ENCODE measurements at places on chromosomes 1 and 21.

- DNase-seq: no peak
Measured at GRCh38 chr1:58539553-58539952, 7.0 kb downstream of the OMA1 start.

DNA sequence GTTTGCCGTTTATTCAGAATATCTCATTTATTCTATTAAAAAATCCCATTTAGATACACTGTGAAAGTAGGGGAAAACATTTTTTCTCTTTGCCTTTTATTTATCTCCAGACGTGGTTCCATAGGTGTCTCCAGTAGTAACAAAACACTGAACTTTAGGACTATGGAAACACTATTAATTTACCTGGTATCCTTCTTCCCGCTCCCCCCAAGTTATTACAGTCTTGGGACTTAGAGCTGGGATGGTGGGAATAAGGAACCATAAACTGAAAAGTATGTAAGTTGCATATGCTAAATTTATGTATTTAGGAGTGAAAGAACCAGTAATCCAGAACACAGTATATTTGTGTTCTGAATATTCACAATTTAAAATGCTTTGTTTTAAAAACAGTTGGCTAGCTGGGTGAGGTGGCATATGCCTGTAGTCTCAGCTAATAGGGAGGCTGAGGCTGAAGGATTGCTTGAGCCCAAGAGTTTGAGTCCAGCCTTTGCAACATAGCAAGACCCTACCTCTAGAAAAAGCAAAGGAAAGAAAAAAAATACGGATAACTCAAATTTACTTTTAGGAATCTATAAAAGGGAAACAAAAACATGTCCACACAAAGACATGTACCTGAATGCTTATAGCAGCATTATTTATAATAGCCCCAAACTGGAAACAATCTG lies 3.1 kb downstream of the DNAJB4 start:
- no peak for DNase-seq

- DNase-seq: no peak
Measured at GRCh38 chr1:97758541-97759057, 162.2 kb downstream of the DPYD start.

DNA sequence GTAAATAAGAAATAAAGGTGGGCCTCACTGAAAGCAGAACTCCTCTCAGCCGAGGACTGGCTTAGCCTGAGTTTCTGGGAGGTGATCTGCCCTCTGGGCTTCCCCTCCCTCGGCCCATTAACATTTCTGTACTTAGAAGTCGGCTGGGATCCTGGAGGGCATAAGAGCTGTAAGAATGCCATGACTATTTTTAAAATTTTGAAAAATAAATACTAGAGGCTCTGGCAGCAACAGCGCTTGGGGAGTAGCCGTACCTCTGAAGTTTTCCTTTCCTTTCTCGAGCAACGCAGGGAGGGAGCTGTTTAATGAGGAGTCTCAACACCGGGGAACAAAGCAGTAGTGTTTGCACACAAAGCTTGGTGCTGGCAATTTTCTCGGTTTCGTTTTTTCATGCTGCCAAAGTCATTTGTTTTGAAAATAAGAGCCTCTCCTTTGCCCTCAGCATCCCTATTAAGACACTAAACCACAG lies 498.7 kb downstream of the SMYD3 start:
- no peak for DNase-seq

GRCh38 chr1:197917805-197918651 lies 856 bp downstream of the LHX9 start:
- DNase-seq: no peak

- DNase-seq: peak; percentile 40
Measured at GRCh38 chr1:21781815-21782348, 1.1 kb downstream of the USP48 start.

GRCh38 chr1:54800899-54801759 lies at the start of gene TTC22:
Gene TTC22 (minus strand): TSS chr1:54801323. CDS start chr1:54801163, 160 bp downstream.
- peak; percentile 87 for DNase-seq

DNA sequence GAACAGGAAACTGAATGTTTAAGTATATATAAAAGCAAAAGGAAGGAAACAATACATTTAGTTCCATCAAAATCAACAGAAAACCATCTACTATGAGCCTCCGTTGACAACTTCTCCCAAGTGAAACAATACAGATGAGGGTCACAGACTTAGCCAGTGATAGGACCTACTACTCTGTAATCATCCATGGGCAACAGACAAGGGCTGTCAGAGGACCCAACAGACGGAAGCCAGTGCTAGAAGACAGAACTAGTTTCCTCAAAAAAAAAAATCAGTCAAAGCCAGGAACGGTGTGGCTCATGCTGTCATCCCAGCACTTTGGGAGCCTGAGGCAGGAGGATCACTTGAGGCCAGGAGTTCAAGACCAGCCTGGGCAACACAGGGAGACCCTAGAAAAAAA lies 20.6 kb downstream of the RERE start:
- no peak for DNase-seq

- no peak for DNase-seq
Measured at GRCh38 chr1:16014509-16015482, 3.0 kb downstream of the HSPB7 start.

GRCh38 chr1:170239445-170239844 lies 93.7 kb downstream of the NTMT2 start:
- DNase-seq: no peak

GRCh38 chr1:1155258-1155657 lies 18.4 kb upstream of the TTLL10 start:
- DNase-seq: no peak

DNA sequence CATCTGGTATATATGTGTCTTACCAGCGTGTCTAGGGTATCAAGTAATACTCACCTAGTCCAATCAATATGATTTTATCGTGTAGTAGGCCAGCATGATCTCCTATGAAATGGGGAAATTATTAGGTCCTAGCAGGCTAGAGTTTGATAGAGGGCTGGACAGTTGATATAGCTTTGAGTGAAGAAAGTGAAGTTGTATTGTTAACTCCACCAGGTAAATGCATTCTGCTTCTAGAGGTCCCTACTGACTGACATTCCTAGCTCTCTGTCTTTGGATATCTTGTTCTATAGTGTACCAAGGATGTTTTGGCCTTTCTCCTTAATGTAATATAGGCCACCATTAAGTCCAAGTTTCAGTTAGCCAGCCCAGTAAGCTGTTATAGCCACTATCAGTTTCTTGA lies 97.4 kb downstream of the EBNA1BP2 start:
- DNase-seq: no peak

- DNase-seq: no peak
Measured at GRCh38 chr1:72432645-72433267, 150.4 kb upstream of the NEGR1 start.

DNA sequence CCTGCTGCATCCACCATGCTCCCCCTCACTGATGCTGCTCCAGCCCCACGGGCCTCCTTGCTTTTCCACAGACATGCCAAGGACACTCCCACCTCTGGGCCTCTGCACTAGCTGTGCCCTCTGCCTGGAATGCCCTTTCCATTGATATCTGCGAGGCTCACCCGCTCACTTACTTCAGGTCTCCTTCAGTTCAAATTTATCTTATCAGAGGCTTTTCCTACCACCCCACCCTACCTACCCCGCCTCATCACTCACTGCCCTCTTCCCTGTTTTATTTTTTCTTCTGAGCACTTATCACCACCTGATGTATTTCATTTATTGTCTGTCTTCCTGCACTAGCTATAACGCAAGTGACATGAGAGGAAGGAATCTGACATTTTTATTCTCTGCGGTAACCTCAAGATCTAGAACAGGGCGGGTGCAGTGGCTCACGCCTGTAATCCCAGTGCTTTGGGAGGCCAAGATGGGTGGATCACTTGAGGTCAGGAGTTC lies 7.0 kb downstream of the HSPG2 start:
- DNase-seq: no peak

DNA sequence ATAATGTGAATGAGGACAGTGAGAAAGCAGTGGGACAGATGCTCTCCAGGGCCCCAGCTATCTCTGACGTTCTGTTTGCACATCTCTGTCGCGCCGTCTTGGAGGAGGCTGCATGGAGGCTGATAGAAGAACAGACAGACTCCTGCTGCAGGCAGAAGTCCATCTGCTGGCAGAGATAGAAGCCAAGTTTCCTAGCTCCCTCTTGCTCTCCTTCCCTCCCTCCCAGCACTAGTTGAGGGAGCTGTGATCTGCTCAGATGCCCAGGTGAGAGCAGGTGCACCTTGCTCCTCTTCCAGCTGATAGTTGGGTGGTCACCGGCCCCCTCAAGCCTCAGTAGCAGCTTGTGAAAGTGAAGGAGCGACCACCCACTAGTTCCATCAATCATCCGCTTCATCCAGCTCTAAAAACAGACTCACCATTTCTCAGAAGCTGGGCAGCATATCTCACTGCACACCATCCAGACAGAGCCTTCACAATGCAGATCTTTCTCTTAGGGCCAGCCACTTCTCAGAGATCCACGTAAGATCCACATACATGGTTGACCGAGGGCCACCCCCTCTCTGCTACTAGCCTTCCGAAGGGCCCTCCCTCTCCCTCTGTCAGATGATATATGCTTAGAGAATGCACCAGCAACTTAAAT lies 12.9 kb downstream of the LRRN2 start:
- no peak for DNase-seq

DNA sequence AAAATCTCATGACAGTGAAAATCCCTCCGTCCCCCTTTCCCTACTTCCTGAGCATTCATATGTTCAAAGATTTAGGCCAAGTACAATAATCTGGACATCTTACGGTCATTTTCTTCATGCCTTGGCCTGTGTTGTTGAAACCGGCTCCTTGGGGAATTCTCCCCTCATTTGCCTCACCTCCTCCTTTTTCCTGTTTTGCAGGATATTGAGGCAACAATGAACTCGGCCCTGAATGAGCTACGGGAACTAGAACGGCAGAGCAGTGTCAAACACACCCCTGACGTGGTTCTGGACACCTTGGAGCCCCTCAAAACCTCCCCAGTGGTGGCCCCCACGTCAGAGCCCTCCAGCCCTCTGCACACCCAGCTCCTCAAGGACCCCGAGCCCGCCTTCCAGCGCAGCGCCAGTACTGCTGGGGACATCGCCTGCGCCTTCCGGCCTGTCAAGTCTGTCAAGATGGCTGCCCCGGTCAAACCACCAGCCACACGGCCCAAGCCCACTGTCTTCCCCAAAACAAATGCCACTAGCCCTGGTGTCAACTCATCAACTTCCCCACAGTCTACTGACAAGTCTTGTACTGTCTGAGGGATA lies 9.3 kb upstream of the IKBKE start:
- DNase-seq: peak; percentile 61

GRCh38 chr1:73040811-73041210 lies 758.5 kb upstream of the NEGR1 start:
- DNase-seq: no peak

- no peak for DNase-seq
Measured at GRCh38 chr1:91901231-91901630, 15.3 kb upstream of the TGFBR3 start.

- DNase-seq: no peak
Measured at GRCh38 chr1:29519108-29519787, 282.9 kb downstream of the PTPRU start.

- no peak for DNase-seq
Measured at GRCh38 chr1:10498231-10498630, 23.5 kb downstream of the PEX14 start.

DNA sequence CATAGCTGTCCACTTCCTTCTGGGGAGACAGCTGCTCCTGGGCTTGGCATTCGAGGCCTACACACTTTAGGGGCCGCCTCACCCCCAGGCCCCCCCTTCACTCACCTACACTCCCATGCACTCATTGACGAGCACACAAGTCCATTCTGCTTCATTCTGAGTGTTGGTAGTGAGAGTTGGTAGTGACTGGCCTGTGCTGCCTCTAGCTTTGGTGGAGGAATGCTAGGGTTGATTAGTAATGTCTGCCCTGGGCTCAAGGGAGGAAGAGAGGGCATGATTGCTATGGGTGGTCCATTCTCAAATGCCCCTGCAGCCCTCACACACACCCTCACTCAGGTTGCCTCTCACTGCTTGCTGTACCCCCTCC lies 30.4 kb downstream of the TRIM11 start:
- DNase-seq: no peak

DNA sequence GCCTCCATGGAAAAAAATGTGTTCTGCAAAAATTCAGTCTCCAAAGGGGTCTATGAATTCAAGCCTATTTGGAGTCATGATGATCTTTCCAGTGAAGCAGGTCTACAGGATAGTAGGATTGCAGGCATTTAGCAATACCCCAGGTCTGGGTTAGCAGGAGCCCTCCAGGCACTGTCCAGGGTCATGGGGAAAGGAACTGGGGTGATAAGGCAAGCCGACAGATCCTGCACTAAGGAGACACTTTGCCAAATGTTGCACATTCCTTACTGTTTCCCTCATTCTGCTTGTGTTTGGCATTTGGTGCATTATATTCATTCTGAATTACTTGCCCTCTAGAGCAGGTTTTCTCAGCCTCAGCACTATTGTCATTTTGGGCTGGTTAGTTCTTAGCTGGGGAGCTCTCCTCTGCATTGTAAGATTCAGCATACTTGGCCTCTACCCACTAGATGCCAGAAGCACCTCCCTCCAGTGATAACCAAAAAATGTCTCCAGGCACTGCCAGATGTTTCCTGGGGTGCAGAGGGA lies 333.3 kb upstream of the PLXNA2 start:
- DNase-seq: no peak

GRCh38 chr1:21517161-21517589 lies 8.0 kb downstream of the ALPL start:
- peak; percentile 73 for DNase-seq

DNA sequence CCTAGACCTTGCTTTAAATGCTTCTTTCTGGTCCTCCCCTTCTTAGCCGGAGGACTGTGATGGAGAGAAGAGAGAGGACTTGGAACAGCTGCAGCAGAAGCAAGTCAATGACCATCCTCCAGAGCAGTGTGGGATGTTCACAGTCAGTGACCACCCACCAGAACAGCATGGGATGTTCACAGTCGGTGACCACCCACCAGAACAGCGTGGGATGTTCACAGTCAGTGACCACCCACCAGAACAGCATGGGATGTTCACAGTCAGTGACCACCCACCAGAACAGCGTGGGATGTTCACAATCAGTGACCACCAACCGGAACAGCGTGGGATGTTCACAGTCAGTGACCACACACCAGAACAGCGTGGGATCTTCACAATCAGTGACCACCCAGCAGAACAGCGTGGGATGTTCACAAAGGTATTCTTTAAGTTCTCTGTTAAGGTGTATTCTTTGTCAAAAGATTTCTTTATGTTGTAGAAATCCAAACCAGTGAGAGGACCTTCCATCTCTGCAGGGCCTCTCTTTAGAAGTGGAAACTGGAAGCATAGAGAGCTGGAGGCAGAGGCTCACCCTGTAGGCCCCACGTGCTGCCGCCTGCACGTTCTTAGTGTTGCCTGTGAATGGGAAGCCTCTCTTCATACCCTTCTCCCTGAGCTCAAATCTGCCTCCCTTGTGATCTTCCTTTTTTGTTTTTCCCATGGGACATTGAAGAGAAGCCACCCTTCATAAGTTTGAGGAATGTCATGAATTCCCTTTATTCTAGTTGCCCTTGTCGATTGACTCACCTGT lies 10.6 kb downstream of the PCNT start:
- no peak for DNase-seq

DNA sequence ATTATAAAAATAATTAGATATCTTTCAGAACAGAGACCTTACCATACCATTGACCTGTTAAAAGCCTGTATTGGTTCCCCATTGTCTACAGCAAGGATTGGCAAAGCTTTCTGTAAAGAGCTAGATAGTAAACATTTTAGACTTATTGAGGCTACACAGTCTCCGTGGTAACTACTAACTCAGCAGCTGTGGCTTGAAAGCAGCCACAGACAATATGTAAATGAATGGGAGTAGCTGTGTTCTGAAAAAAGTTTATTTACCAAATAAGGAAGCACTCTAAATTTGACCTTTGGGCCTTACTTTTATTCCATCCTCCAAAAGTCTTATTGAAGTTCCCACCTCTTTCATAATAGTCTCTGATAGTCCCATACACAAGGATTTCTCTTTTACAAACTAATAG lies 39.7 kb downstream of the NUP210L start:
- DNase-seq: no peak
